Stimulated activated CD4-positive, alpha-beta T cell treated with anti-CD3 and anti-CD28 coated beads, Interleukin-2, amount 100 ng/mL, for 48 hours (primary cell): ENCODE measurements at places on chromosomes 11 and 22.

GRCh38 chr11:71545405-71545966, 2.7 kb upstream of the KRTAP5-9 start:
- DNase-seq = no peak

- no peak for DNase-seq
These were observed 78.0 kb upstream of the DRD2 start for GRCh38 chr11:113553235-113553634.

GRCh38 chr22:27299181-27300085, 502.1 kb downstream of the MN1 start:
- DNase-seq = no peak

GRCh38 chr11:47314992-47315391, 37.5 kb downstream of the MYBPC3 start:
- DNase-seq = no peak

- DNase-seq = no peak
These were observed 6.5 kb upstream of the RHOD start for GRCh38 chr11:67050139-67050538.

GRCh38 chr11:46134540-46134939, 13.3 kb upstream of the PHF21A start:
- DNase-seq = no peak
